ENCODE measurements at places on chromosomes 4 and X.

DNA sequence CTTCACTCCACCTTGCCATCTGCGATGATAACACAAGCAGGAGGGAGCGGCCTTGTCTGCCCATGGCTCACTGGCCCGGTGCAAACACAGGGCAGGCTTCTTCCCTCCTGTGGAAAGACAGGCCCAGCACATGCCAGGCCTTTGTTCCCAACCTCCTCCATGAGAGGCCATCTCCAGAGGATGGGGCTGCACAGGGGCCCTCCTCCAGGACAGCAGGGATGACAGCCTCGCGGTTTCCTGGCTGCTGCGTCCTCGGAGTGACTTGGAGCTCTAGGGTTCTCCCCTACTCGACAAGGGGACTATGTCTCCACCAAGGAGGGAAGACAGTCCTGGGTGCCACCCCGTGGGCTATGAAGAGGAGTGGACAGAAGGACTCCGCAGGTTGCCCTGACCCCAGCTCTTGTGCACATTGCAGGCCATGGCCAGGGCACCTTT lies 21.8 kb downstream of the RNF212 start:
- H3K36me3 ChIP-seq: no peaks in the 10 kb centered on the region
- H3K4me3 ChIP-seq: no peak overlapping the region
- no peak for DNase-seq
- H3K27ac ChIP-seq: no peak overlapping the region
- H3K27me3 ChIP-seq: no peaks in the 10 kb centered on the region

GRCh38 chrX:55648434-55648833 lies 25.2 kb downstream of the FOXR2 start:
- DNase-seq: no peak
- H3K4me1 ChIP-seq: no peaks in the 10 kb centered on the region
- no peak overlapping the region for H3K27ac ChIP-seq
- H3K36me3 ChIP-seq: no peaks in the 10 kb centered on the region
- no peak overlapping the region for H3K4me3 ChIP-seq
- no peaks in the 10 kb centered on the region for H3K27me3 ChIP-seq

DNA sequence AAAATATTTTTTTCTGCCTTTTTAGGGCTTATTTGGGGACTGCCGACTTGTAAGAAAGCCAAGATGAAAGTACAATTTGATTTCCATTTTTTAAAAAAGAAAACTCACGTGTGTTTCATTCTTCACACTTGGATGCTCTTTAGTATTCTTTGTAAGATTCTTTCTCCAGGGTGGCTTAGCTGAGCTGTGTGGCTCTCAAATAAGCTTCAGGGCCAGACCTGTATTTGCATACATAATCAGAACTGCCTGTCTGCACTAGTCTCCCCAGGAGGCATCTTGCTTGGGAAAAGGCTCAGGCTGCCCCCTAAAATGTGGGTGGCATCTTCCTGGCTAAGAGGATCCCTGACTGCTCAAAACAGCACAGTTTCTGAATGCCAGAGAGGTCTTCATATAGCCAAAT lies 498.4 kb downstream of the MID1IP1 start:
- no peaks in the 10 kb centered on the region for H3K4me1 ChIP-seq
- no peaks in the 10 kb centered on the region for H3K36me3 ChIP-seq
- H3K27me3 ChIP-seq: no peaks in the 10 kb centered on the region
- DNase-seq: peak; percentile 20
- H3K27ac ChIP-seq: no peak overlapping the region

DNA sequence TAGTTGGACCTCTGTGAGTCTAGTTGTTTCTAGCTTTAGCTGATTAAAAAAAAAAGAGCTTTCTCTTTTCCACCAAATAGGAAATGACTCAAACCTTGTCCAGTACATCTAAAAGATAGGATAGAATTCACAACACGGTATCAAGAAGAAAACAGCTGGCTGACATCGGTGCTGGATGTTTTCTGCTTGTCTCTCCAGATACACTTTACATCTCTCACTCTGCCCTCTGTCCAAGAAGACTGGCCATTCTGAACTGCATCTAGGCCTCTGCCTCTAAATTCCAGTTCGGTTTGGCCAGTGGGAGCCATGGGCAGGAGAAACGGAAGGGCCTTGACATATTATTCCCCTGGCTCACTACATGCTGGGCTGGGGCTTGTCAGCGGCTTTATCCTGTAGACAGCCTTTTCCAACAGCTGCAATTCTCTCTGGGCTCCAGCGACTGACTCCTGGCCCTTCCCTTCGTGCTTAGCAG lies 57.3 kb upstream of the SHISA3 start:
- H3K27me3 ChIP-seq: no peaks in the 10 kb centered on the region
- no peaks in the 10 kb centered on the region for H3K4me1 ChIP-seq
- no peak overlapping the region for H3K27ac ChIP-seq

DNA sequence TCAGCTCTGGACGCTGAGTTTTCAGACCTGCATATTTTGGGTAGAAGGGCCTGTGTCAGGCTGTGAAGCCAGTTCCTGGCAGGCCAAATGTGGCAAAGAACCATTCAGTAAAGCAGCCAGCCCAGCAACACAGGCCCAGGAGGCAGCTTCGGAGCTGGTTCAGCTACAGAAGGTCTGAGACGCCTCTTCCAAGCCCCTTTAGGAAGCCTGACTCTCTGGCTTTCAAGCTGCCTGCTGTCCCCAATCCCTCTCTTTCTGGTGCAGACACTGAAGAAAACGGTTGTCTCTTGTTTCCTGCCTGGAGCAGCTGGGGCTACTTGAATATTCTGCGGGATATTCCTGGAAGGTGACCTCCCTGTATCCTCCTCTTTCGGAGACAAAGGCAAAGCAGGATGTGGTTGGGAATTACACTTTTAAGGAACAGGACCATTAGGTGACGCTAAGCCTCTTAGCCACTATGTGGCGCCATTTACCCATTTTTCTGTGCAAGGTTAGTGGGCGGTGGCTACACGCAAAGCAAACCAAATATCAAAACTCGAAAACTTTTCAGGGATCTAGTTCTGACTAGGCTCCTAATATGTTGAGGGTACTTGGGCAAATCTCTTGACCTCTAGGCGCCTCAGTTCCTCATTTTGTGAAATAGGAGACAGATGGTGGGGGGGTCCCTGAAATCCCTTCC lies 47.2 kb upstream of the LAS1L start:
- no peaks in the 10 kb centered on the region for H3K27me3 ChIP-seq
- H3K36me3 ChIP-seq: no peaks in the 10 kb centered on the region
- H3K27ac ChIP-seq: no peak overlapping the region
- H3K4me1 ChIP-seq: no peaks in the 10 kb centered on the region

- DNase-seq: no peak
- H3K36me3 ChIP-seq: no peaks in the 10 kb centered on the region
- H3K4me3 ChIP-seq: no peak overlapping the region
Measured at GRCh38 chrX:9790866-9791265, 4.6 kb downstream of the SHROOM2 start.

DNA sequence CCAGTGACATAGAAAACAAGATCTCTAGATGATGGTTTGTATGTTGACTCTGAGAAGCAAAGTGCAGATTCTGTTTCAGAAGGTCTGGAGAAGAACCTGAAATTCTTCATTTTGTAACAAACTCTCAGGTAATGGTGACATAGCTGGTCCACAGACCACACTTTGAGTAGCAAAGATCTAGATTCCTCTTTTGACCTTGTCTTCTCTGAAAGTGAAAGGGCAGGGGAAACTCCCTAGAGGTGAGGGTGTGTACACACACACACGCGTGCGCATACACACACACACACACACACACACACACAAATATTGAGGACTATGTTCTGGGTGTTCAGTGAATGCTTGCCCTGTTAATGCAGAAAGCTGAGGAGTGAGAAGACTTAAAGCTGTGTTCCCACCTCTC lies 110.1 kb downstream of the NHSL2 start:
- no peaks in the 10 kb centered on the region for H3K27me3 ChIP-seq
- H3K36me3 ChIP-seq: no peaks in the 10 kb centered on the region
- no peaks in the 10 kb centered on the region for H3K4me1 ChIP-seq

DNA sequence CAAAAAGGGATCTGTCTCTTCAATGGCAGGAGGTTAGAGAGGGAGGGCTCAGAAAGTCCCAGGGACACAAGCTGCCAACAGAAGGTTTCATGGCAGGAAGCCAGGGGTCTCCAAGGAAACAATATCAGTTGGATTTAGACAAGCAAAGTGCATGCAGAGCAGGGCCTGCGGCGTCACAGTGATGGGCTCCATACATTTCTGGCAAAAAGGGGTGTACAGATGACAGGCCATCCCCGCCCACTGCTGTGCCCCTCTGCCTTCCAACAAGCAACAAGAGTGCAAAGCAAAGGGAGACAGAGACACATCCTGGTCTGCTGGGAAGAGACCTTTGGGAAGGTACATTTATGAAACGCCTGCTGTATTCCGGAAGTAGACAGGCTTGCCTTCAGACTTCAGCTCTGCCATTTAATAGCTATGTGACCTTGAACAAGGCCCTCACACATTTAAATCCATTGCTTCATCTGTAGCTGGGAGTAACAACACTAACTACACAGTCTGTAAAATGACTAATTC lies 121.2 kb downstream of the AFAP1 start:
- H3K36me3 ChIP-seq: peaks cover 13% of the 10 kb centered on the region
- no peak for DNase-seq
- no peak overlapping the region for H3K27ac ChIP-seq
- H3K27me3 ChIP-seq: no peaks in the 10 kb centered on the region

- no peaks in the 10 kb centered on the region for H3K36me3 ChIP-seq
- H3K4me3 ChIP-seq: no peak overlapping the region
- no peak for DNase-seq
- no peaks in the 10 kb centered on the region for H3K4me1 ChIP-seq
- H3K27me3 ChIP-seq: no peaks in the 10 kb centered on the region
Measured at GRCh38 chr4:71066737-71067716, 73.6 kb downstream of the DCK start.

DNA sequence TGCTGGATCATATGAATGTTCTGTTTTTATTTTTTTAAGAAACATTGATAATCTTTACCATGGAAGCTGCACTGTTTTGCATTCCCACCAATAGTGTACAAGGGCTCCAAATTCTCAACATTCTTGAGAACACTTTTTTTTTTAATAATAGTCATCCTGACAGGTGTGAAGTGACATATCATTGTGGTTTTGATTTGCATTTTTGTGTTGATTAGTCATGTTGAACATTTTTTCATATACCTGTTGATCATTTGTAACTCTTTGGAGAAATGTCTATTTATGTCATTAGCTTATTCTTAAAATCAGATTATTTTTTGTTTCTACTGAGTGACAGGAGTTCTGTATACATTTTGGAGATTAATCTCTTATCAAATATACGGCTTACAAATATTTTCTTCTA lies 408.5 kb downstream of the GLUD2 start:
- no peak for DNase-seq
- no peaks in the 10 kb centered on the region for H3K4me1 ChIP-seq
- H3K27me3 ChIP-seq: no peaks in the 10 kb centered on the region
- H3K27ac ChIP-seq: no peak overlapping the region
- no peaks in the 10 kb centered on the region for H3K36me3 ChIP-seq
- H3K4me3 ChIP-seq: no peak overlapping the region

DNA sequence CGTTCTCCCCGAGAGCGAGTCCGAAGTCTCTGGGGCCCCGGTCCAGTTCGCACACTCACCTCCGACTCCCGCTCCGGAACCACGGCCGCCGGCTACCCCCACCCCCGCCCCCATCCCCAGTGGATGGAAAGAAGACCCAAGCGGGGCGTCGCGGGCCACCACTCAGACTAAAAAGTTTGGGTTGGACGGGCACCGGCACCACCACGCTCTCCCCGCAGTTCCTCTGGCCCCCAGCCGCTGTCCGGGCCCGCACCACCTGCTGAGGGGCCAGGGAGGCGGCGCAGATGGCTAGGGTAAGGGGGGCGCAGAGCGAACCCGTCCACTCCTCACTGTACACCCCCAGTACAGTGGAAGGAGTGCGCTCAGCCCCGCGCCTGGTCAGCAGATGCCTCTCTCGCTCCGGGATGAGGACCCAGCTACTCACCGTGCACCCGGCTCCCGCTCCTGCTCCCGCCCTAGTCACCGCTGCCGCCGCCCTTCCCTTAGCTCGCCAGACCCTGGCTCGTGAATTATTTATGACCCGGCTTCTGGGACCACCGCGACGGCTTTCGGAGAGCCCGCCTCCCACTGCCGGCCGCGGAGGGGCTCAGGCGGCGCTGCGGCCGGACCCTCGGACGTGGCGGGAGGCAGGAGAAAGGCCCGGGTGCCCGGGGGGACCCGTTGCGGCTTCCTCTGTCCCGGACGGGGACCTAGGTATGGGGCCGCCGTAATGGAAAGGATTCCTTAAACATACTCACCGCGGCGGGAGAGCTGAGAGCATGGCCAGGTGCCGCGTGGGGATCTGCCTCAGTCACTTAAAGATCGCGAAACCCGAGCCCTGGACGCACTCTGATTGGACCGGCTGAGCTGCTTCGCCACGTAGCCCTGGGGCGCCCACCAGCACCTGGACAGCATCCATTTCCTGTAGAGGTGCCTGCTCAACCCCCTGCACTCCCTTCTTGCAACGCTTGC lies at the start of gene PROM1:
TSS of gene PROM1 (minus strand) at position 783 of the 951 bp plus-strand sequence. CDS start 8,117 bp downstream, outside the sequence.
- H3K27ac ChIP-seq: no peak within 1 kb of the TSS
- H3K36me3 ChIP-seq: no peaks in the 10 kb centered on the region
- no peak for DNase-seq
